ENCODE measurements at places on chromosomes 1 and 21.
A peak's percentile ranks its signal among the peaks of the same experiment; 100 is the strongest.

- DNase-seq = no peak
These were observed 709.4 kb downstream of the MRPL39 start for GRCh38 chr21:24897883-24898282.

- peak; percentile 26 for DNase-seq
These were observed 6.0 kb downstream of the LAD1 start for GRCh38 chr1:201393076-201393475.

DNA sequence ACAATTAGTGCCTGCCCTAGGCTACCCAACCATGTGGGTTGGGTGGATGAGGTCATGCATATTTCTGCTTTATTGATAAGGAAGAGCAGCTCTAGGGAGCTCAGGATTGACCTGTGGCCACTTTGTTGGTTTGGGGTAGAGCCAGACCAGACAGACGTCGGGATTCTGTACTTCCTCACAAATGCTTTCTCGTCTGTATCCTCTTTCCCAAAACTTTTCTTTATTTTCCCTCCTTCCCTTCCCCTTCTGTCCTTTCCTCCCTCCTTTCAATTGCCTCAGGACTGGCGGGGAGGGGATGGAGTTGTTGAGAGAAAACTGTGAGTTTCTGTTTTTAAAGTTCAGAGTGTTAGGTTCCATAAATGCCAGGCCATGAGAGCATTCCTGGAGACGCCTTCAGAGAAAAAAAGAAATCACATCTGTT lies 68.0 kb downstream of the UCK2 start:
- DNase-seq = no peak

DNA sequence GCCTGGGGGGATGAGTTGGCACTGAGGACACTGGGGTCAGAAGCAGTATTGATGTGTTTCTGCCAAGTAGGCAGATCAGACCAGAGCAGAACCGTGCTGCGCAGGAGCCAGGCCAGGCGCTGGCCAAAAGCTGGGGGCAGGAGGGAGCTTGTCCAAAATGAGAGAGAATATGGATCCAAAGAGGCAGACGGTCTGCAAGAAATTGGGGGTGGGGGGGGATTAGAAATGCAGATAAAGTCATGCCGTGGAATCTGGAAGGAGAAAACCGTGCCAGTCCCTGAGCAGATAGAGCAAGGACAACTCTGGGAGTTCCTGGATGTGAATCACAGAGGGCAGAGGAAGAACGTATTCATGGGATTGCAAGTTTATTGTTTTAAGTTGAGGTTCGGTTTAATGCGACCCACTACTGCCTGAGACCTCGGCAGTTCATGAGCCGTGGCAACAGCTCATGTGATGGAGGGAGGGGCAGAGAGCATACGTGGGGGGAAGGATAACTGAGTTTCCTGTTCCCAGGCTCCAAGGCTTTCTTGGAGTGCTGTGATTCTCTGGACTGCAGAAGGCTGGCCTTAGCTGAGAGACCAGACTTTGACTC lies 224.0 kb downstream of the FGGY start:
- DNase-seq = peak; percentile 69

GRCh38 chr1:233667741-233668140 lies 53.8 kb downstream of the KCNK1 start:
- DNase-seq = no peak

GRCh38 chr1:24966121-24966723 lies 36.1 kb upstream of the RUNX3 start:
- DNase-seq = no peak
